ENCODE measurements at places on chromosomes 1 and 21.

GRCh38 chr1:201683397-201683796 lies 144.5 kb downstream of the NAV1 start:
- DNase-seq = no peak

DNA sequence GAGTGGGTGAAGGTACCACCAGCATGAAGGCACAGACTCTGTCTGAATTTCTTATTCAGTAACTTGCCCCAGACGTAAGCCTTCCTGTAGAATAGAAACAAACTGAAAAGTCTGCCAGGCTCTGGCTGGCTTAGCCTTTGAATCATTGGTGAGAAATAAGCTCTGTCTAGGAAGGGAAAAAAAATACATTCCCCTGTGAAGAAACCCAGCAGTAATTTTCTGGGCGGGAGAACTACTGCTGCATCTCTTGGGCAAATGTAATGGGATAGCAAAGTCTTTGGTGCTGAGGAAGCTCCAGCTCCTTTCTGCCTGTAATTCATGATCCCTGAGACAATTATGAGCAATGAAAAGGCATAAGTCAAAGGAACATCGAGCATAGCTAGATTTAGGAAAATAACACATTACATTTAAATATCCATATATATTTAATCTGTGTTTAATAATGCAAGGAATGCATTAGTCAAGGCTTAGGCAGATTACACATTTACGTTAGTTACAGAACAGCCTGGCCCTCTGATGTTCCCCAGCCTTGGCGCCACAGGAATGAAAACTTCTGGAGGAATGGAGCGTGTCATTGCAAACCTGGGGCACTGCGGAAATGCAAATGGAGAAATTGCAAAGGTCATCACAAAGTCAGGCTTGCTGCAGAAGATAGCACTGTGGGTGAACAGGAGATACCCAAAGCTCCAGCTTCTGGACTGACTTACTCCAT lies 216.3 kb upstream of the CAMK1G start:
- no peak for DNase-seq

DNA sequence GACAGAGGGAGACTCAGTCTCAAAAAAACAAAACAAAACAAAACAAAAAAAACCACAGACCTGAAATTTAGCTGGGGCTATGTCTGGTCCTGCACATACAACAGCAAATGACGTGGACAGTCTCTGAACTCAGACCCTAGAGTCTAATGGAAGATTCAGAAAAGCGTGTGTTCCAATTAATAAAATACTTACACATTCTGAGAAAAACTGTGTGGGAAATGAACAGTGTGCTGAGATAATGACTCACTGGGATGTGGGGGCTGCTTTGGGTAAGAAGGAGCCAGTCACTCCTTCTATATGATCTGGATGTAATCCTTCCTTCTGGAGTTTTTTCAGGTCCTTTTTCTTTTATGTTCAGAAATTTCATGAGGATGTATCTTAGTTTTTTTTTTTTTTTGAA lies 29.4 kb downstream of the CLDN14 start:
- no peak for DNase-seq

GRCh38 chr1:230867101-230867902 lies 1.0 kb downstream of the C1orf198 start:
- no peak for DNase-seq
